ENCODE measurements at places on chromosomes 2 and 18. TPM values are rescaled to one million over a fixed set of nuclear protein-coding genes. Genes with fewer than 3 reads are reported as not detected.

The ZBTB7C gene
- 0.17 TPM for total RNA-seq

The UGT1A6 gene
- total RNA-seq, result 1.2 TPM

The CAPN14 gene
- 0.03 TPM for total RNA-seq

The AKAIN1 gene
- not detected for total RNA-seq

The EPB41L5 gene
- total RNA-seq, result 4.1 TPM

The TTR gene
- not detected for total RNA-seq

The CRYBA2 gene
- not detected for total RNA-seq

The IGFBP5 gene
- total RNA-seq, result 0.22 TPM

The OR6B2 gene
- total RNA-seq, result not detected

The TCF23 gene
- total RNA-seq, result not detected

The ZNF892 gene
- total RNA-seq, result 0.25 TPM

The ALLC gene
- not detected for total RNA-seq

The AQP12B gene
- not detected for total RNA-seq

Measured in A549 treated with Mapracorat at 1 μM for 4 hours (cell line).